ENCODE measurements at places on chromosomes 4 and X.

GRCh38 chrX:81174286-81174685 is 27.4 kb downstream of the HMGN5 start:
- no peak for DNase-seq

DNA sequence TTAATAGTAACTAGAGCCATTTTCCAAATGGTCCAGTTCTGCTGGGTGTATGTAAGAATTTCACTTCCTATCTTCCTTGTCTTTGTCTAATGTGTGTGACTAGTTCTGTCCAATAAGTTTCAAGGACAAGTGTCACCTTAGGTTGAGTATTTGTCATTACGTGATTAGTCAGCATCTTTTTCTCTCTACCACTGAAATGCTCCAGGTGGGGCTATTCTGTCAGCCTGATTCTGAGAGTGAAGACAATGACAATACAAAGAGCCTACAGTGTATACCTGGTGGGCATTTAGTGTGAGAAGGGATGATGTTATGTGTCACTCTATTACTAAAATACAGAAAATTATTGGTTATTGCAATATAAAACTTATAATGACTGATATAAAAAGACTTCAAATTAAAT is 876.3 kb downstream of the C4orf33 start:
- no peak for DNase-seq

GRCh38 chr4:43867908-43868307 is 580.7 kb downstream of the KCTD8 start:
- DNase-seq = no peak

GRCh38 chrX:96407501-96407900 is 277.1 kb upstream of the DIAPH2 start:
- DNase-seq = no peak

DNA sequence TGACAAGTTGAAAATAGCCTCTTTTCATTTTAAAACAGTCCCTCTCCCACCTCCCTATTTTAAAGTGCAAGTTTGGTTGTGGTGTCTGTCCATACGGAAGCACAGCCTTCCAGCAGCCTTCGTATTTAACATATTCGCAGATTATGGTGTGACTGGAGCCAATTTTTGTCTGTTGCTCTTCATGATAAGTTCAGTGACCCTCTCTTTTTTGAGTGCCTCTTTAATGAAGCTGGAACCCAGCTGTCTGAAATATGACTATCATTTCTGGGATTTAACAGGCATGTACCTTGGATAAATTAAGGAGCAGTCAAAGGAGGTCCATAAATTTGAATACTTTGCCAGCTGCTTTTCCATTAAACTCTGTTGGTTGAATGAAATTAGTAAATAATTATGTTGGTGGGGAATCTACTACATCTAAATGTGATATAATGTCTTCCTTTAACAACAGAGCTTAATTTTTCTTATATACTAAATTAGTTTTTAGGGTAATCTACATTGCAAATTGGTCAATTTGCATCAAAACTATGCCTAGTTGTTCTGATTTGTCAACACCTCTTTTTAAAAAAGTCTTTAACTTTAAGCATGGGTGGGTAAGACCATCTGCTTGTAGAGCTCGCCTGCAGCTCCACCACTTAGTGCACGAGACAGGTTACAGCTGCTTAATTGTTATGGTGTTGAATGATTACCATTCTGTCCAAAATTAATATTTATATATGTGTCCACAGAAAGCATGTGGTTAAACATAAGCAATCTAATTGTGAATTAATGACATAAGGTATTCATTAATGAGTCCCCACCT is 216.6 kb downstream of the DCTD start:
- no peak for DNase-seq

GRCh38 chr4:71147261-71147660 is 153.8 kb downstream of the DCK start:
- DNase-seq = no peak

GRCh38 chr4:172691552-172691951 is 477.1 kb upstream of the GALNT7 start:
- no peak for DNase-seq

DNA sequence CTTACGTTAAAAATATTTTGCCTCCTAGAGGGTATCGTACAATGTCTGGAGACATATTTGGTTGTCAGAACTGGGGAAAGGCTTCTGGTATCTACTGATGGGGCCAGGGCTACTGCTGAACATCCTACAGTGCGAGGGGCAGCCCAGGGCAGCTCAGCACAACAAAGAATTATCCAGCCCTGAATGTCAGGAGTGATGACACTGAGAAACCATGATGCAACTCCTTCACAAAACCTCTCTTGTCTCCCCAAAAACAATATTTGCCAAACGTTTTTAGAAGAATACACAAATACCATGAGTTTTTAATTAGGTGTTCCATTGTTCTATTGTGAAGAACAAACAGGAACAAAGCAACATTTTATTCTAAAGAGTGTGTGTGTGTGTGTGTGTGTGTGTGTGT is 43.4 kb upstream of the CLNK start:
- no peak for DNase-seq

DNA sequence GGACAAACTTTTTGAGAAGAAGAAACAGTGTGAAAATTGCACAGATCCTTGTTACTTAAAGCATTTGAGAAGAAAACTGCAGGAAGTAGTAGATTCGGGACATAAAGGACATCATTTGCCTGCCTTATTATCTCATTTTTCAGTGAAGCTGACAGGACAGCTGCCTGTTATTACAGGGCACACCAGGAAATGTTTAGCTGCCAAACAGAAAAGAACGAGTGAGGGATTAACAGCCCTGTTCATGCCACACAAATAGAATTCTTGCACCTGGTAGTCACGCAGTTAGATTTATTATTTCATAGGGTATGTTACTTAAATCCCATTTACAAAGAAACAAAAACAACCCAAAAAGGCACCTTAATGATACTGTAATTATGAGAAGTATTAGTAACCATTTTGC is 100.6 kb downstream of the CHIC2 start:
- DNase-seq = no peak

DNA sequence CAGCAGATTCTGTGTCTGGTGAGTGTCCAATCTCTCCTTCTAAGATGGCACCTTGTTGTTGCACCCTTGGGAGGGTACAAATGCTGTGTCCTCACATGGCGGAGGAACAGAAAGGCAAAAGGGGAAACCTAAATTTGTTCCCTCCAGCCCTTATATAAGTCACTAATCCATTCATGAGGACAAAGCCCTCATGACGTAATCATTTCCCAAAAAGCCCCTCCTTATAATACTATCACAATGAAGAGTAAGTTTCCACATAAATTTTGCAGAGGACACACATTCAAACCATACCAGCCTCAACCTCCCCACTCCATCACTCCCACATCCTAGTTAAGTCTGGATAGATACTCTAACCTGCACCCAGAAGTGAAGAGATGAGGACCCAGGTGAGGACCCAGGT is 63.1 kb downstream of the USP38 start:
- DNase-seq = no peak

GRCh38 chrX:27241981-27242380 is 221.2 kb downstream of the PPP4R3C start:
- no peak for DNase-seq

GRCh38 chrX:17748684-17749083 is 11.4 kb downstream of the SCML1 start:
- no peak for DNase-seq

GRCh38 chr4:46954643-46955042 is 38.7 kb downstream of the GABRA4 start:
- DNase-seq = no peak
